T-helper 17 cell (primary cell): ENCODE measurements at places on chromosomes 4 and X.

DNA sequence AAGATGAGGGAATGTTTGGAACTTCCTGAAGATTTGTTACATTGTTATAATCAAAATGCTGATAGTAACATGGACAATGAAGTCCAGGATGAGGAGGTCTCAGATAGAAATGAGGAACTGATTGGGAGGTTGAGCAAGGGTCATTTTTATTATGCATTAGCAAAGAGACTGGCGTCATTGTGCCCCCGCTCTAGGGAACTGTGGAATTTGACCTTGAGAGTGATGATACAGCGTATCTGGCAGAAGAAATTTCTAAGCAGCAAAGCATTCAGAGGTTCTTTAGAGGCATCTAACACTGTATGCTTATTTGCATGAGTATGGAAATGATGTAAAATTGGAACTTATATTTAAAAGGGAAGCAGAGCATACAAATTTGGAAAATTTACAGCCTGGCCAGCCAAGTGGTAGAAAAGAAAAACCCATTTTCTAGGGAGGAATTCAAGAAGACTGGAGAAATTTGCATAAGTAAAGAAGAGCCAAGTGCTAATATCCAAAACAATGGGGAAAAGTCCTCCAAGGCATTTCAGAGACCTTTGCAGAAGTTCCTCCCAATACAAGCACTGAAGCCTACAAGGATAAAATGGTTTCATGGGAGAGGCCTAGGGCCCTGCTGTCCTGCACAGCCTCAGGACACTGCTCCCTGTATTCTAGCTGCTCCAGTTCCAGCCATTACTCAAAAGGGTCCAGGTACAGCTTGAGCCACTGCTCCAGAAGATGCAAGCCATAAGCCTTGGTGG, 483.0 kb upstream of the NDST4 start:
- DNase-seq: no peak

- no peak for DNase-seq
These were observed 4.0 kb upstream of the UBE2A start for GRCh38 chrX:119570351-119570835.

- DNase-seq: no peak
These were observed 2.7 kb upstream of the TMSB4X start for GRCh38 chrX:12972243-12972642.

- no peak for DNase-seq
These were observed 96.1 kb upstream of the FAM9A start for GRCh38 chrX:8897259-8897658.

DNA sequence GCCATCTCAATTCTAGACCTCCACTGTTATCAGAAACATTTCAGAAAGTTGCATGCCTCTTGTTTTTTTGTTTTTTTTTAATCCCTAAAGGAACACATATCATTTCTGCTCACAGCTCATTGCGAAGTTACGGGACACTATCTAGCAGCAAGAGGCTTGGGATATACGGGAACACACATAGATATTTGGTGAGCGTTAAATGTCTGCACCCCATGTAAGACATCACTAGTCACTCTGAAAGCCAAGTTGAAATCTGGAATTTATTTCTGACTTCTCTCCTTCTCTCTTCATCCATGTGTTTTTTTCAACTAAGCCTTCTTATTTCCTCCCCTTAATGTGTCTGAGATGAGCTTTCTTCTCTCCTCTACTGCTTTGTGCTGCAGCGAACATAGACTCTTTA, 683.7 kb downstream of the PDHA2 start:
- no peak for DNase-seq

DNA sequence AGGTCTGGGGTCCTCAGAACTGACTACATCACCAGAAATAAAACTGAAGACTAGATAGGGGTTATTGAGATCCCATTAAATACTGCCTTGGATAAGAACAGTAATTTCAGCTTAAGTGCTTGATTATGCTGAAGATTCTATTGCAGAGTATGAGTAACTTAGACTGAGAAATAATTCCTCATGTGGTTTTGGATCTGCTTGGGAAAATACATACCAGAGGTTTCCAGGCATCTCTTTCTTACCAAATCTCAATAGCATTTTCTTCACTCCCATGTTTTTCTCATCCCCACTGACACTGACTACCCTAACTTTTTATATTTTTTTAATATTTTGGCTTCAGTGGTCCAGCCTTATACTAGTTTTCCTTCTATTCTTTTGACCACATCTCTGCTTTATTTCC, 92.0 kb upstream of the TEX13D start:
- DNase-seq: no peak

DNA sequence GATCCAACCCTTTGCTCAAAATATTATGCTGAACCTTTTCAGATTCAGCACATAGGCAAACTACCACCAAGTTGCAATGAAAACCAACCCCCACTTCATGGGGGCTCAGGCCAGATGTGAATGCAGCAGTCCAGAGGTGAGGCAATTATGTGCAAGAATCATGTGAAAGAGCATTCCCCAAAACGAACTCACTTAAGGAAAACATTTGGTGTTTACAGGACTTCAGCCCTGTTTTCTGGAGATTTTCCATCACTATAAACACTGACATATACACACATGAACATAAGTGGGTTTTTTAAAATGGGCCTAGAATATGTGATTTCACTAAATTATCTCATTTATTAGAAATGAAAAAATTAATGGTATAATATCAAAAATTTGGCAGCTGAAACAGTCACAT, 31.5 kb downstream of the BMP3 start:
- no peak for DNase-seq
